ENCODE measurements at places on chromosomes 3 and 15.

GRCh38 chr15:33314069-33314468 lies 3.3 kb downstream of the RYR3 start:
- DNase-seq, result no peak

DNA sequence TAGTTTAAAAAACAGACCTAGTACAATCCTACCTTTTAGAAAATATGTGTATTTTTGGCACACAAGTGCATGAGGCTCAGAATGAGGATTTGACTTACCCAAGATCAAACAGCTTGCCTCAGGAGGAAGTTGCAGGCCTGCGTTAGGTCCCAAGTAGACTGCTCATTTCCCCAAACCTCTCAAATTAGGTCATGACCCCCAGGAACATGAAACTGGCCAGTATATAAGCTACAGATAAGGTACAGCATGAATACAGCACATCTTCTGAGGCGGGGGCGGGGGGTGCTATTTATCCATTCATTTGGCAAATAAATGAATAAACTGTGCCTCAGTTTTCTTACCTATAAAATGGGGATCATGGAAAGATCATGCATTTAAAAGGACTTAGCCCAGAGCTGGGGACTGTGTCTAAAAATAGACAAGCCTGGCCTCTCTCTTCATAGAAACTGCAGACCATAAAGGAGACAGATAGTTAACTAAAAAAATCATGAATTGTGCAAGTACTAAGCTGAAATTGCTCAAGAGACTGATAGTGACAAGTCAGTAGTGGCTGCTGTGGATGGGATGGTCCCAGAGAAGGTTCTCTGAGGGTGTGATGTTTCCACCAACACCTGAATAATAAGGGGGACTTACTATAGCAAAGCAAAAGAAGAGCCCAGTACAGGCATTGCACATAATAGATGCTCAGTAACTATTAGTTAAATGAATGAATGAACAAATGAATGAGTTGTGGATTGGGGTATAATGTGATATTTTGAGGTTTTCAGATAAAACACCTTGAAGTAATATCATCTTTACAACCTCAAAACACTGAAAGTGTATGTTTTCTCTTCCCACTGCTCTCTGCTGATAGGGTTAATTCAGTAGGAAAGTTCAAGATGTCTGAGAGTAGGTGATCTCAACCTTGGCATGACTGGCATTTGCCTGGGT lies 258.5 kb upstream of the PROK2 start:
- DNase-seq, result peak; percentile 84

DNA sequence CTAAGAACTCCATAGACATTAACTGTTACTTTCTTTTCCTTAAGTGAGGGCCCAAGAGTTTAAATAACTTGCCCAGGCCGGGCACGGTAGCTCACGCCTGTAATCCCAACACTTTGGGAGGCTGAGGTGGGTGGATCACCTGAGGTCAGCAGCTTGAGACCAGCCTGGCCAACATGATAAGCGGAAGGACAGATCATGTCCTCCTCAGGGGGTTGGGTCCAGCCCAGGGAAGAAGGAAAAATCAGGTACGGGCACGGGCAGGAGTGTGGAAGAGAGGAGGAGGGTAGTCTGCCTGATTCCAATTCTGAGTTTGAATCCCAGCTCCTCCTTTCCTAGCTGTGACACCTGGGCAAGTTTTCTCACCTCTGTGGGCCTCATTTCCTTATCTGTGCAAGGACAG lies 118.8 kb downstream of the ANP32A start:
- no peak for DNase-seq

DNA sequence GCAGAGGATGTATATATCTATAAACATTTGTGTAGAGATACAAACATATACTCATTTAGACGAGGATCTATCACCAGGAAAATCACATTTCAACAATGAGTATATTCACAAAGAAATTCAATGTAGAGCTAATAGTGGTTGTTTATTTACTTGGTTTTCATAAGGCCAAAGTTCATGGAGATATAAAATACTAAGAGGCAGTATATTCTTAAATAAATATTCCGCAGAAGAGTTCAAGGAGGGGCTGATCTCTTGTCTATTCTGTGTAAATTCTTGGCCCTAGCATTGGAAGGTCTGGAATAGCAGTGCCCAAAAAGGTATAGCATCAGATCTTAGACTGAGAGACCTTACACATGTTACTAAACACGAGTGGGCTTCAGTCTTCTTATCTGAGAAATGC lies 122.1 kb downstream of the EDEM1 start:
- no peak for DNase-seq

GRCh38 chr3:14391033-14391432 lies 11.4 kb upstream of the SLC6A6 start:
- DNase-seq, result peak; percentile 75

DNA sequence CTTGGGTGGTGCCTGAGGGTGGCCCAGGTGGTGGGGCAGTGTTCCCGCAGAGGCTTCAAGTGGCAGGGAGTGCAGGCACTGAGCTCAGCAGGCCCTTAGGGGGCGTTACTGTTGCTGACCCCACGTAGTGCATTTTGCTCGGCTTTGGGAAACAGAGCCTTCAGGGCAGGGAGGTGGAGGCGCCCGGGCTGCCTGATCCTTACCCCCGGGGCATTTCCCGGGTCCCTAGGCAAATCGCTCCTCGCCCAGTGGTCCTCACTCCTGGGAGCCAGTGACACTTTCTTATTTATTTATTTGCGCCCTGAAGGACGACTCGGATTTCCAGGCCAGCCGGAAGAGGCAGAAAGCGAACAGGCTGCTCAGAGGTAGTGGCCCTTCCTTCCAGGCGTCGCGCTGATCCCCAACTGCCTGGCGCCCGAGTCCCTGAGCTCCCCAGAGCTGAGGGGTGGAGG lies 10.1 kb upstream of the FOXB1 start:
- DNase-seq, result no peak

DNA sequence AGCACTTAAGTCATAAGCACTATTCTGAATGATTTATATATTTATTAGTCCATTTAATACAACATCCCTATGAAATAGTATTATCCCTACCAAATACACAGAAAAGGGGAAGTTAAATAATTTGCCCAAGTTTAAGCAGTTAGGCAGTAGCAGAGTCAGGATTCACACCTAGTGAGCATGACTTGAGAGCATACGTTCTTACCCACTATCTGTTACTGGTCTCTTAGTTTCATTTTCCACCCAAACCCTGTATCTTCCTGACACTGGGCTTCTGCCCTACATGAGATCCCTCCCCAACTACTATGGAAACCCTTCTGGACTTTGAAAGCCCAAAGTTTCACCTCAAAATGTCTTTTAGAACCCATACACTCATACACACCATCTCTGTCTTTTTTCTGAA lies 4.4 kb upstream of the ATOSA start:
- DNase-seq, result peak; percentile 29

All from inflammatory macrophage treated with lipopolysaccharide for 1 hour (primary cell).